Thoracic aorta endothelial cell (primary cell): ENCODE measurements at places on chromosomes 16 and 17. TPM values are rescaled to one million over a fixed set of nuclear protein-coding genes. Genes with fewer than 3 reads are reported as not detected.

Gene RECQL5
- total RNA-seq, result 20.2 and 20.8 TPM in 2 replicates

Gene SLC16A6
- 0.40 and 0.79 TPM in 2 replicates for total RNA-seq

Gene ENGASE
- total RNA-seq, result 14.1 and 14.8 TPM in 2 replicates

Gene MYH8
- total RNA-seq, result not detected in 2 replicates

Gene VPS35
- 199 and 225 TPM in 2 replicates for total RNA-seq

Gene TERB1
- 0.22 TPM in 1 of 2 replicates, not detected in the other for total RNA-seq

Gene B3GNT9
- 1.9 and 4.3 TPM in 2 replicates for total RNA-seq

Gene HP
- total RNA-seq, result not detected in 2 replicates

Gene TAC4
- not detected in 2 replicates for total RNA-seq

Gene CES1
- 0.14 TPM in 1 of 2 replicates, not detected in the other for total RNA-seq

Gene SMARCE1
- total RNA-seq, result 120 and 125 TPM in 2 replicates

Gene CLEC18A
- 0.13 and 0.22 TPM in 2 replicates for total RNA-seq

Gene CEP95
- total RNA-seq, result 23.3 and 30.5 TPM in 2 replicates

Gene IRX3
- 0.13 TPM in 1 of 2 replicates, not detected in the other for total RNA-seq

Gene GOSR2
- 54.1 and 64.5 TPM in 2 replicates for total RNA-seq

Gene SLC5A10
- total RNA-seq, result not detected in 2 replicates

Gene EMP2
- 14.8 and 37.6 TPM in 2 replicates for total RNA-seq

Gene PDE6G
- total RNA-seq, result 0.66 and 0.86 TPM in 2 replicates

Gene TNFRSF13B
- not detected in 2 replicates for total RNA-seq

Gene C1QTNF8
- total RNA-seq, result not detected in 2 replicates
